ENCODE measurements at places on chromosomes 12 and 14.
A peak's percentile ranks its signal among the peaks of the same experiment; 100 is the strongest.

- DNase-seq = no peak
Measured at GRCh38 chr12:54571193-54572188, 17.0 kb downstream of the PPP1R1A start.

GRCh38 chr14:105042813-105043212 lies 21.9 kb upstream of the CDCA4 start:
- no peak for DNase-seq

DNA sequence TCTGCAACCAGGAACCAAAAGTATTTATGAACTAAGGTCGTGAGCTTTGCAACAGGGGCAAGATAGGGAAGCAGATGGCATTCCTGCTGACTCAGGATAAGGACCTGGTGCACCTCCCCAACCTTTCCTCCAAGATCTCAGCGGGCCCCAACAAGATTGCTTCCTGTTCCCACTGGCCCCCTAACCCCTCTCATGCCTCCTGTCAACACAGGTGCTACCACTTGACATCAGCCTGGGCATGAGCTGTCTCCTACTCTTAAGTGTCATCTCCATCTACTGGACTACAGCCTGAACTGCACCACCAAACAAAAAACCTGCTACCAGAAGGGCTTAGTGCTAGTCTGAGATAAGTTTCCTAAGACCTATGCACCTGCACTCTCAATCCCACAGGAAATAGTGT lies 32.7 kb downstream of the MED6 start:
- DNase-seq = peak; percentile 28

- DNase-seq = no peak
Measured at GRCh38 chr12:9741726-9742125, 8.8 kb upstream of the CLECL1 start.

- DNase-seq = no peak
Measured at GRCh38 chr12:47094804-47095203, 15.0 kb upstream of the AMIGO2 start.

DNA sequence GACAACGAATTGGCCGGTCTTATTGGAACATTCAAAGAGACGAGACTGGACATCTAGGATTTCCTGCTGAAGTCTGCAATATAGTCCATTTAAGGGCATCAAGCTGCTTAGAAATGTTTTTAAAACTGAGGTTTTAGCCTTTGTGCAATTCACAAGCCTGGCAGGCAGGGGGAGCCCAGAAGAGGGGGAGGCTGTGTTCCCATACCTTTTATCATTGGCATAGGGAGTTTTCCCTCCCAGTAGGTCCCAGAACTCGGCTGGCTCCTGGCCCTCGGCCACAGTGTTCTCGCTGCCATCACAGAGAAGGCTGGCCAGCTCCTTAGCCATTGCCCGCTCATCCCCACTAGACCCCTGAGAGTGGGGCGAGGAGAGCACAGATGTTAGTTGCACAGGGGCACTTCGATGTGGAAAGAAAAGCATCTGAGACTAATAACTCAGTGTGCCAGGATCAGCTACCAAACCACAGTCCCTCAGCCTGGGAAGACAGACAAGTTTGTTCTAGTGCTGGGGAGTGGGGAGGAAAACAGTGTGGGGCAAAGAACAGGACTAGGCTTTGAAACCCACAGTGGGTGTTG lies 15.1 kb downstream of the AVIL start:
- DNase-seq = peak; percentile 25

- no peak for DNase-seq
Measured at GRCh38 chr14:59197695-59198262, 9.3 kb downstream of the DAAM1 start.

- no peak for DNase-seq
Measured at GRCh38 chr14:93369713-93370266, 22.8 kb downstream of the COX8C start.

DNA sequence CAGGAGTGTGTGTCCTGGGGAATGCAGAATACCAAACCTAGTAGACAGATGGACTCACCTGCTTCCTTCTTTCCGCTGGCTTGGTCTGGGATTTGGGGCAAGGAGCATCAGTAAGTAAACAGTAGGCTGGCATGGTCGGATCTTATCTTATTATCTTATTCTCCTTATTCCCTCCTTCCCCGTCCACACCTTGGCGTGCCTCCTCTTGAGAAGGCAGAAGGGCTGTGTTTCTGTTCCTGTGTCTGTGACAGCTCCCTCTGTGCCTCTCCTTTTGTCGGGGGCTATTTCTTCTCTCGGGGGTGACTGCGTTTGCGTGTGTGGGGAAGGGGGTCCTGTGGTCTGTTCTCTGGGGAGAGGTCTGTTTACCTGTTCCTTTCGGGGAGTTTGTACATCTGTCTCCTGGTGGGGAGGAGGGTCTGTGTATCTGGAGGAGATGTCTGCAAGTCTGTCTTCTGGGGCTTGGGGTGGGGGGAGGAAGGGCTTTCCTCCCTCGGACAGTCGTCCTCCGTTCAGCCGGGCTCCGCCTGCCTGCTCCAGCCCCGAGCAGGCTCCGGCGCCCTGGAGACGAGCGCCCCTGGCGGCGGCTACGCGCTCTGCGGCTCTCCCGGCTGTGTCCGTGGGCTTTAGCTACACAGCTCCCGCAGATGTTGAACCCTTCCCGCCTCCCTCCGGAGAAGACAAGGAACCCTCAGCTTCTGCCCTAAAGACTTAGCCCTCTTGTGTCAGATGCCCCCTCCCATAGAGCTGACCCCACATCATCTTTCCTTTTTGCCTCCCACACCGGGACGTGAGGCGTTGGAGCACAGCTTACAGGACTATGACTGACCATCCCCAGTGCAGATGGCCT lies 4.4 kb downstream of the KRT86 start:
- DNase-seq = peak; percentile 39

DNA sequence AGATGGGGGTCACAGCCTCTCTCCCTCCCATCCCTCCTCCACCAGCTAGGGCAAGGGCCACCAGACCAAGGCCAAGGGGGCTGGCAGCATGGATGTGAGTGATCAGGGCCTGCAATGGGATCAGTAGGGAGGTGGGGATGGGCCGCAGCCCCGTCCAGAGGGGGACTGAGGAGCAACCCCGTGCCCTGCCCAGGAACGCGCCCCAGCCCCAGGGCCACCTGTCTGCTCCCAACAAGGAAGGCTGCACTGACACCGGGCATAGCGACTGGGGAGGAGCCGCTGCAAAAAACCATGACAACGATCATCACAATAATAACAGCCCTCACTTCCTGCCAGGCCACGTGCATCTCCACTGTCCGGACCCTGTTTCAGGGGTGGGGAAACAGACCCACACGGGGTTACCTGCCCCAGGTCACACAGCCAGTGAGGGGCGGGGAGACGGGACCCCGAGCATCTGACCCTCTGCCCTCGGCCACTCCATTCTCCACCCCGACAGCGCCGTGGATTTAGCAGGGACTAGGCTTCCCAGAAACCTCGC lies 24.3 kb downstream of the NCOR2 start:
- DNase-seq = peak; percentile 25

DNA sequence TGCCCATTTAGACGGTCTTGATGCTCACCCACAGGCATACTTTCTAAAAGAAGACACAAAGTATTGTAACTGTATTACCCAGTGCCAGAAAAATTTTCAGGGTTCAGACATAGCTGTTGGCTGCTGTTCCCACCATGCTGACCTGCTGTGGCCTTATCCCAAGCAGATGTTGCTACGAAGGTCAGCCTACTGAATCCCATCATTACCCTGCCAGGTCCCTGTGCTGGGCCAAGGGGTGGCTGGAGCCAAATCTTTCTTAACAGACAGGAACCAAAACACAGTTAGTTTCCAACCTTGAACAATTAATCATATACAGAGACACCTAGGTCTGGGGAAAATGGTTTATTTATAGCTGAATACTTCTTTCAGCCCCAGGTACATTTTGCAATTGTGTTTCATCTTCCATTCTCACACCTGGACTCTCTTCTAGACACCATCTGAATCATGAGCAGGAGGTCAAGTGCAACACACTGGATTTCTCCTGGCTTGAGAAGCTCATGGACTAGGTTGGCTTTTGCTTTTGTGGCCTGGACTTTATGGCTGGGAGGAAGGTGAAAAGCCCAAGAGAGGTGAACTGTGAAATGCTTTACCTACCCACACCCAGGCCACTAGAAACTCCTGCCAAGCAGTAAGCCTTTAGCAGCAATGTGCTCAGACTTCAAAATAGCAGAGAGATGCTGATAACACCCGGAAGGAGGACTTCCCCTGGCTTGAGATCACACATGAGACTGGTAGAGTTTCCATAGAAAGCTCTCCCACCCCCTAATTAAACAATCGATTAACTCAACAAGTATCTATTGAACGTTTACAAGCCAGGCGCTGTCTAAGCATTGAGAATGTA lies 150.1 kb downstream of the SUDS3 start:
- DNase-seq = no peak

GRCh38 chr14:89828471-89829165 lies 125.9 kb downstream of the EFCAB11 start:
- DNase-seq = no peak

GRCh38 chr12:58860056-58860787 lies 60.1 kb downstream of the LRIG3 start:
- no peak for DNase-seq

GRCh38 chr14:69673578-69674305 lies 62.3 kb downstream of the SUSD6 start:
- no peak for DNase-seq

- DNase-seq = no peak
Measured at GRCh38 chr12:4118601-4119156, 154.9 kb upstream of the CCND2 start.

- DNase-seq = no peak
Measured at GRCh38 chr12:101001669-101002068, 207.1 kb downstream of the ANO4 start.

GRCh38 chr12:97545804-97546203 lies 83.2 kb downstream of the RMST start:
- no peak for DNase-seq

- no peak for DNase-seq
Measured at GRCh38 chr14:99073431-99073830, 198.6 kb downstream of the BCL11B start.

DNA sequence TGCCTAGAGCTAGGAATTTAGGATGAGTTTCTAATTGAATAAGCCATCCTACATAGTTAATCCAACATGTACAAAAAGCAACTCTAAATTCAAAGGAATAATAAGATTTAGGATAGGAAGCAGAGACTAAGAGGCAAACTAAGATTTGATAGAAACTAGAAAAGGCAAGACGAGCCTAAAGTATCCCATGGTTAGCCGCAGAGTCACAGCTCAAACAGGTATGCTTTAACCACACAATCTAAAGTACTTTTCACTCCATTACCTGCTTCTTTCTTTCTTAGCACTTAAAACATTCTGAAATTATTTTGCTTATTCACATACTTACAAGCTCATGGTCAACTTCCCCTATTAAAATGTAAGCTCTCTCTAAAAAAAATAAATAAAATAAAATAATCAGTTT lies 51.8 kb downstream of the OTOGL start:
- DNase-seq = no peak

- no peak for DNase-seq
Measured at GRCh38 chr14:29847056-29847380, 80.6 kb downstream of the PRKD1 start.

DNA sequence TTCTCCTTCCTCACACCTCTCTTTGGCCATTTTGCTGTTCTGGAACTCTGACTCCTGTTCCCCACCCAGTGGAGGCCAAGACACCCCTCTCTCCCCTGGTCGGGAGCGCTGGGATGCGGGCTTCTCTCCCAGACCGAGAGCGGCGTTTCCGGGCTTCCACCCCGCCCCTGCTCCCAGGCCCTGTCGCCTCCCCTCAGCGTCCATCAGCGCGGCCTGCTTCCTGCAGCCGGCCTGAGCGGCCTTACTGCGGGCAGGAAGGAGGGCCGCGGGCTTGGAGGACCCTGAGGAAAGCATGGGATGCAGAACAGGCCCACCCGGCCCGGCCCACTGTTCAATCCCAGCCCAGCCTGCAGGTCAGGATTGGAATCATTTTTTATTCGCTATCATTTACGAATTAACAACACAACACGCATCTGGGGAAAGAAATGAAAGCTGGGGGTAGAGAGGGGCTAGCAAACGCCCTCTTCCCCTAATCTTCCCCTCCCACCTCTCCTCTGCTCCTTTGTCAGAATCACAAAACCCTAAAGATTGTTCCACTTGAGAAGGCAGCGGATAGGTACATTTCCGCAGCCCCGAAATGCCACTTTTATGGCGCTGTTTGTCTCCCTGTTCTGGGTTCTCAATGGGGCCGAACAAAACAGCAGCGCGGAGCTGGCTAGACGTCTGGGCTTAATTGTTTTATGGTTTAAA lies 3.8 kb upstream of the HOXC8 start:
- DNase-seq = no peak

DNA sequence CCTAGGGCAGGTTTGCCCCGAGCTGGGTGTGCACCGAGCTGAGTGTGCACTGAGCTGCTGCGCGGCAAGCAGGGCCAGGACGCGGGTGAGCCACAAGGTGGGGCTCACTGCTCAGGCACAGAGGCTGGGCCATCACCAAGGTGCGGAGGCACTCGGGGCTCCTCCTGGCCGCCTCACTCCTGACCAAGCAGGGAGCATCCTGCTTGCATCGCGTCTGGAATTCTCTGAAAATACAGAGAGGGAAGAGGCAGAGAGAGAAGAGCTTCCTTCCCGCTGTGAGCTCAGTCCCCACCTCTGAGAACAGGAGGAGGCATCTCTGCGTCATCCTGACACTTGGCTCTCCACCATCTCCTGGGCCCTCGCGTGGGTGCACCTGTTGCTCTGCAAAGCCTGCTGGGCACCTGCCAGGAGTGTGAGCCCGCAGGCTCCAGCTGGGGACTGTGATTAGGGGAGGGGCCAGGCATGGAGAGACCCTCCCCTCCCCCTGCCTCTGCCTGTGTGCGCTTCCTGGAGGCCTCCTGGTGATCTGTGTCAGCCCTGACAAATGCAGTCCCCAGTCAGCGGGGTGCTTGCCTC lies 116.3 kb downstream of the GLT1D1 start:
- peak; percentile 99 for DNase-seq

DNA sequence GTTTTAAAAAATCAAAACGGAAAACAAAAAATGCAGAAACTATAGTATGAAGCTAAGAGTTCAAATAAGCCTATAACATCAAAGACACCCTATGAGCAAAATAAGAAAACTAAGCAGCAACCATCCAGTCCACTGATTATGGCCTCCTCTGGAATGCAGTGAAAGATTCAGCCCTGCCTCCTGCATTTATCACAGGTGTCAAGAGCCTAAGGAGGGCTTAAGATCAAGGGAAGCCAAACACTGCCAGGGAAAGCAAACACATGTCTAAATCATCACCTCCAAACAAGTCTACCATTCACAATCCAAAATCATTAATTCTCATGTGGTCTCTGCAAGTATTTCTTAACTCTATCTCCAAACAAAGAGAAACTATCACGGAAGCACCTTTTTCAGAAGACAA lies 28.4 kb downstream of the SARNP start:
- DNase-seq = no peak

DNA sequence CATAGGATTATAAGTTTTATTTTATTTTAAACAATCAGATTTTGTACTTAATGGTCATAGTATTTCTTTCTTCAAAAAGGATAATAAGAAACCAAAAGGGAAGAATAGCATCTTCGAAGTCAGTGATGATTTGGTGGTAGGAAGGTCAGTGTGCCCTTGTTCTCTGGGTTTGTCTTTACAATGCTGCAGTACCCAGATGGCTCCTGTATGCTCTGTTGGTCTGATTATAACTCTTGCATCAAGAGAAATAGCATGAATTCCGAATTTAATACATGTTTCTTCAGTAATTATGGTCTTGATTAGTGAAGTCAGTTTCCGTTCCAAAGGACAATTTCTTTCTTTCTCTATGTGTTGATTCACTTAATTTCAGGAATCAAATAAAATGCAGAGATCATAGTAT lies 180.2 kb downstream of the TMTC2 start:
- no peak for DNase-seq
